ENCODE measurements at places on chromosomes 7 and 10.

DNA sequence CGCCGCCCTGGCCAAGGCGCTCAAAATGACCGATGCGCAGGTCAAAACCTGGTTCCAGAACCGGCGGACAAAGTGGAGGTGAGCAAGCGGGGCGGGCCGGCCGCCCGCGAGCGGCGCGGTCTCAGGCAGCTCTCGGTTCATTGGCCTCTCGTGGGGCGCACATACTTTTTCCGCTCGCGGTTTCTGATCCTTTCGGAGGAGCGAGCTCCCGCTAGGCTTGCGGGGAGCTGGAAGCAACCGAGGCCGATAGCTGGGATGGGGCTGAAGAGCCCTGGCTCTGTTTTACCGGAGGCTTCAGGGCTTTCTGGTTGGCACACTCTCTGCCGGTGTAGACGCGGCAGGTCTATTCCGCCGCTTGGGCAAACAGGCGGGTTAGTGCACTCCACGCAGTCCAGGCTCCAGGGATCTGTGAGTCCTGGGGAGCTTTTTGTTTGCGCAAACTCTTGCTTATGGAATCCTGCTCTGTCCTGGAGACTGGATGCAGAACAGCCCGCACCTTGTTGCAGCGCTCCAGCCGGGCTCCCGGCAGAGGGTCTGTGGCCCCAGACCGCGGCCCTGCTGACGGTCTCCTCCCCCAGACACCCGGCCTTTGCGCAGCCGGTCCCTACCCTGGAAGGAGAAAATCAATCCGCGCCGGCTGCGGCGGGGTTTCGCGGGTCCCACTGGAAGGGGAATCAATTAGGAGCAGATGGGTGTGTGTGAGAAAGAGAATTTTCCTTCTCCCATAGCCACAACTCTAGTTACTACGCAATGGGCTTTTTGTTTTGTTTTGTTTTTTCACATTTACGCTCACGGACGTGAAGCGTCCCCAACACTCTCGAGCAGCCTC, 3.4 kb downstream of the TLX1 start:
- ATAC-seq: no peak

GRCh38 chr10:122618461-122619165, 58.1 kb downstream of the DMBT1 start:
- ATAC-seq: no peak

GRCh38 chr10:53111529-53111928, 338.9 kb upstream of the MBL2 start:
- ATAC-seq: no peak

- ATAC-seq: no peak
Measured at GRCh38 chr7:23700046-23700445, 10.0 kb upstream of the STK31 start.

DNA sequence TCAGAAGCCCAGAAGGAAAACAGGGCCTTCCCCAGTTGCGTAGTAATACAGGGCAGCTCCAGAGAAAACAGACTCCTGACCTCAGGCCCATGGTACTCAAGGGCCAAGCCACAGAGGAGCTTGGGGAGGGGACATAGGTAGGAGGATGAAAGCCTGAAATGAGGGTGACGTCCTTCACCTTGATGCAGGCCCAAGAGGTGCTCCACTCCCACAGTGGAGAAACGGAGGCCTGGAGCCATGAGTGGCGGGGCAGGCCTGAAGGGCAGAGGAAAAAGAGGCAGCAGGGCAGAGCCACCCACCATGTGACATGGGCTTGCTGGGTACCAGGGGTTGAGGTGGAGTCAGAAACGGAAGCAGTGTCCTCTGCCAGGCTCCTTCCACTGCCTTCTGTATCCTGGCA, 83.0 kb downstream of the C10orf105 start:
- ATAC-seq: no peak

- no peak for ATAC-seq
Measured at GRCh38 chr10:124998624-124999291, 56.8 kb downstream of the ZRANB1 start.
